ENCODE measurements at places on chromosomes 5 and 9. TPM values are rescaled to one million over a fixed set of nuclear protein-coding genes. Genes with fewer than 3 reads are reported as not detected.

GRCh38 chr5:34737731-34738130 lies 81.6 kb downstream of the RAI14 start:
- H3K4me3 ChIP-seq: no peak overlapping the region
- H3K27me3 ChIP-seq: no peaks in the 10 kb centered on the region
- no peak for DNase-seq

GRCh38 chr9:95458666-95459065 lies 58.1 kb downstream of the PTCH1 start:
- no peak for DNase-seq
- H3K27ac ChIP-seq: no peak overlapping the region

GRCh38 chr9:76944011-76944410 lies 38.1 kb upstream of the PRUNE2 start:
- H3K4me3 ChIP-seq: no peak overlapping the region
- no peak overlapping the region for H3K27ac ChIP-seq
- no peaks in the 10 kb centered on the region for H3K36me3 ChIP-seq
- no peaks in the 10 kb centered on the region for H3K27me3 ChIP-seq

DNA sequence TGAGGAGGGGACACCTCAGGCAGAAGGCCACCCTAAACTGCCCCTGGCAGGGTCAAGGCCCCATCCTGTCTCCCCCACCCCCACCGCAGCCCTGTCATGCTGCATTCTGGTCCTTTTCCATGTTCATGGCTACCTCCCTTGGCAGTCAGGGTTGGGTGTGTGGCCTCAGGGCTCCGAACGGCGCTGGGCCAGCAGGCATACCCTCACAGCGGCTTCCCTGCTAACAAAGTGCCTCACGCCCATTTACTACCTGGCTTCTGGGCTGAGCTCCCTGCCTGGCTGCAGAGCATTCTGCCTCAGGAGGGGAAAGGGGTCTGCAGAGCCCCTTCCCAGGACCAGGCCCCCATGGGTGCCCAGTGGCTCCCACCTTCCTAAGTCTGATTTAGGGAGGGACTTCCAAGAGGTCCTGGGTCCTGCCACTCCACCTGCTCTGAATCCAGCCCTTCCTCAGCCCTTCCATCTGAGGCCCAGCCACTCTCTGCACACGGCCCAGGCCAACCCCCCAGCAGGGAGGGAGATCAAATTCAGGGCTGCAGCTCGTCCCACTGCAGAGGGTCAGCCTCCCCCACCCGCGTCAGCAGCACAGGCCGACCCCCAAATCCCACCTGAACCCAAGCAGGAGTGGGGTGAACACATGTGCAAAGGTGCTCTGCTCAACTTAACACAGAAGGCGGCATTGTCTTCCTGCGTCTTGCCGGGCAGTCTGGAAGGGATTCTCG lies 115.9 kb upstream of the PHYKPL start:
- no peaks in the 10 kb centered on the region for H3K36me3 ChIP-seq
- no peak overlapping the region for H3K4me3 ChIP-seq
- no peak overlapping the region for H3K27ac ChIP-seq
- no peaks in the 10 kb centered on the region for H3K4me1 ChIP-seq

DNA sequence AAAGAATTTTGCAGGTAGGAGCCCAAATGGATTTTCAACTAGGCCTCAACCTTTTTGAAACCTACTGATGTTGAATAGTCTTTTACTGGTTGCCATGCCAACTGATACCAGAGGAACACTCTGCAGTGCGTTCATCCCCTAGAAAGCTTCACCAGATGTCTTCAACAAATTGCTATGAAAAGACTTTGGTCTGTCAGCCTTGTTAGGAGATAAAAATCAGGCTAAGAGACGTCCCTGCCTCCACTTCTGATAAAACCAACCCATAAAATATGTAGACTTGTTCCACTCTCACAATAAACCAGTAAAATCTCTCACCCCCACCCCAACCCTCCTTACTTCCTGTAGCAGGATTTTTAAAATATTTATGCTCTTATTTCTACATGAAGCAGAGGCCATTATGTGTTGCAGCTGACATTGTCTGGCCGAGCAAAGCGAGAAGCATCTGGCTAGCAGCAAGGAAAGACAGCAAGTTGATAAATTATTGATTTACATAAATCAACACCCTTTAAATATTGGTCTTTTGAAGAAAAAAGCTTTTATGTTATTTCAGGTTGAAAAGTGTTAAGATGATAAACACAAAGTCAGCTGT lies 428.7 kb downstream of the ISL1 start:
- no peaks in the 10 kb centered on the region for H3K36me3 ChIP-seq
- H3K4me1 ChIP-seq: no peaks in the 10 kb centered on the region
- H3K27me3 ChIP-seq: no peaks in the 10 kb centered on the region
- DNase-seq: no peak
- no peak overlapping the region for H3K4me3 ChIP-seq
- no peak overlapping the region for H3K27ac ChIP-seq

DNA sequence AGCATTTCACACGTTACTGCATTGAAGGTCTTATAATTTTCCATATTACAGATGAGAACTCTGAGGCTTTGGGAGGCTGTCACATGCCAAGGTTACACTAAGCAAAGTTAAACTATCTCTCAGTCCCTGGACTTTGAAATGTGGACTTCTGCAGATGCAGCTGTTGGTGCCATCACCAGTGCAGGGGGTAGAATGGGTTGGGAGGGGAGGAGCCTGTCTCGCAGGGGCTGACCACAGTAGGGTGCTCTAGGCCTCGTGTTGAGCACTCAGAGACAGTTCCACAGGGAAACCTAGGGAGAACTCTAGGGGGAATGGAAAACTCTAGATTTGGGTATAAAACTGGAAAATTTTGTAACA lies 220.9 kb downstream of the MAPKAP1 start:
- no peaks in the 10 kb centered on the region for H3K27me3 ChIP-seq
- no peak overlapping the region for H3K27ac ChIP-seq
- peaks cover 21% of the 10 kb centered on the region for H3K4me1 ChIP-seq
- H3K4me3 ChIP-seq: no peak overlapping the region

GRCh38 chr9:133975511-133975910 lies 16.6 kb downstream of the VAV2 start:
- peaks cover 20% of the 10 kb centered on the region for H3K4me1 ChIP-seq
- no peak overlapping the region for H3K27ac ChIP-seq

TRPM6 gene
- 1.5 TPM for total RNA-seq

DNA sequence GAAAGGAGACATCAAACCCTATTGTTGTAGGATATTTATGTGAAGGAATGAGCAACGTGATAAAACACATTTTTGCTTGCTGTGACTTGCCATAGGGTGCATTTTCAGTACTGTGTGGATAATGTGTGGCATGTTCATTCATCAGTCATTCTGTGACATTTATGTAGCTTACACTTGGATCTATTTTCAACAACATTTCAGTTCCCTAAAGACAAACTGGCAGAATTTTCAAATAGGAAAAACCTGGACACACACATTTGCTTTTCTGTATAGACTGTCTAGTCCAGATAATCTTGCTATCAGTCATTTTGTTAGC lies 127.7 kb downstream of the TMC1 start:
- H3K4me3 ChIP-seq: no peak overlapping the region
- no peaks in the 10 kb centered on the region for H3K27me3 ChIP-seq
- no peaks in the 10 kb centered on the region for H3K4me1 ChIP-seq
- DNase-seq: no peak
- H3K27ac ChIP-seq: no peak overlapping the region

PCDHGA10 gene
- 3.0 TPM for total RNA-seq

NR2F1-AS1 gene
- total RNA-seq: 19.9 TPM

DNA sequence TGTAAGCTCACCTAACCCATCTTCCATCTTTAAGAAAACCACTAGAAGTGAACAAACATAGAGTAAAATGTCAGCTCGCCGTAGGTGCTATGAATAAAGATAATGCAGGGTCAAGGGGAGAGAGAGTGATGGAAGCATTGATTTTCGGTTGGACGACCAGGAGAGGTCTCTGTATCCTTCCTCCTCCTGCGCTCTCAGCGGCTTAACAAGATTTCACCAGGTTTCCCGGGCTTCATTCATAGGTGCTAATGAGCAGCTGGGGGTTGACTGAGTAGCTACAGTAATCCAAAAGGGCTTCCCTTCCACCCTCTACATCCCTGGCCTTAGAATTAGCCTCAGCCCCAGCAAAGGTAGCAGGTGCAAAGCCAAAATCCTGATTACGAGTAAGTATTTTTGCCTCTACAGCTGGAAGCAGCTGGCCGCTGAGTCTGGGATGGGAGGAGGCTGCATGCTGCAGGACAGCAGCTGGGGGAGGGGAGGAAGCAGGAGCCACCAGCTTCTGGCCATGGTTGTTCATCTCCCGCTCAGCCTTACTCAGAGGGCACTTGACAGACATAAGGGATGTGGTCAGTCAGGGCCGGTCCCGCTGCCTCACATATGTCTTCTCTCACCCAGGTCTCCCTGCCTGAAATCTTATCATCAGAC lies 112.0 kb upstream of the IL12B start:
- no peak overlapping the region for H3K4me3 ChIP-seq
- H3K27me3 ChIP-seq: no peaks in the 10 kb centered on the region
- no peaks in the 10 kb centered on the region for H3K4me1 ChIP-seq
- H3K36me3 ChIP-seq: no peaks in the 10 kb centered on the region

CDH6 gene
- total RNA-seq: 2.4 TPM

LCN10 gene
- total RNA-seq: 3.0 TPM

PAEP gene
- total RNA-seq: not detected

- H3K36me3 ChIP-seq: no peaks in the 10 kb centered on the region
- DNase-seq: no peak
Measured at GRCh38 chr9:97855486-97855875, 2.5 kb downstream of the FOXE1 start.

- DNase-seq: no peak
- H3K27ac ChIP-seq: no peak overlapping the region
- no peaks in the 10 kb centered on the region for H3K36me3 ChIP-seq
- H3K4me3 ChIP-seq: no peak overlapping the region
- no peaks in the 10 kb centered on the region for H3K27me3 ChIP-seq
Measured at GRCh38 chr5:146731909-146732659, 146.5 kb downstream of the PPP2R2B start.

IL4 gene
- not detected for total RNA-seq

DDX4 gene
- not detected for total RNA-seq

DNA sequence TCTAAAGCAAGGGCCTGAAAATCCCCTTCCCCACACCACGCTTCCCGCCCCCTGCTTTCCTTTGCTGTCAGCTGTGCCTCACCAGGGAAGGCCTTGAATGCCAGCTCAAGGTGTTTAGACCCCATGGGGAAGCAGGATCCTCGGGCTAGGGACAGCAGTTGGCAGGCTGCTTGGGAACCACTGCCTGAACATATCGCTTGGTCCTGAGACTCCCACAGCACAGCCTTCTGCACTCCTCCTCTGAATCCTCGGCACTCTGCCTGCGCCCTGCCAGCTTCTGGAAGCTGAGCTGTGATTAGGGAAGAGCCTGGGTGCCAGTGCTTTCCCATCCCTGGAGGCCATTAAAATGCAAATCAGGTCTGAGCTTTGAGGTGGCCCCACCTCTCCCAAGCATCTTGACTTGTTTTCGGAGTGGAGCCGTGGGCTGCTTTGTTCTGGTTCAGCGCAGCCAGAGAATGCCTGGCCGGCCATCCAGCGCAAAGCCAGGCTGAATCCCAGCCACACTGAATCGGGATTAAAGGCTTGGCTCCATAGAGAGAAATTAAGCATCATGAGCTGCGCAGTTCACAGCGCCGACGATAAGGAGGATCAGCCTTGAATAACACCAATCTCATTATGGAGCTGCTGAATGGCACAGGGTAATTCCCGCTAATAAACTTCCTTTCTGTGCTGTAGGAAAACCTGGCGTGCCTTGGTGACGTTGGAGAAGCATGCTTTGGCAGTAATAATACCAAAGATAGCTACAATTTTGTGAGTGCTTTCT lies 40.0 kb downstream of the AMBP start:
- DNase-seq: no peak
- no peak overlapping the region for H3K27ac ChIP-seq
- peaks cover 17% of the 10 kb centered on the region for H3K36me3 ChIP-seq
- H3K4me1 ChIP-seq: no peaks in the 10 kb centered on the region
- no peaks in the 10 kb centered on the region for H3K27me3 ChIP-seq

RANBP17 gene
- 20.2 TPM for total RNA-seq

DNA sequence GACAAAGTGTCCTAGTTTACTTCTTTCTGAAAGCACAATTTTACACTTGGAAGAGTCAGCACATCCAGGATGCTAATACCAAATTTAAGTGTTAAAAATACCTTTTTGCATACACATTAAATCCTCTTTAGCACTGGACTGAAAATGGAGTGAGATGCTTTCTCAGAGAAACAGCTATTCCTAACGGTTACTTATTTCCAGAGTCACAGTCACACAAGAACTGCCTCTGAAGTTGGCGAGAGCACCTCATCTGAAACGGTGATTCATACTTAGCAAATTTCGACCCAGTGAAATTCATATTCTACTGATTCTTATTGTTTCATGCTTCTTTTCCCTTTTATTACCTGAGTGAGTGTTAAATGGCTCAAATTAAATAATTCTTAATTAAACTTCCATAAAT lies 12.2 kb downstream of the CDH18 start:
- no peak for DNase-seq
- H3K4me3 ChIP-seq: no peak overlapping the region
- H3K27ac ChIP-seq: no peak overlapping the region
- no peaks in the 10 kb centered on the region for H3K27me3 ChIP-seq
- no peaks in the 10 kb centered on the region for H3K36me3 ChIP-seq

- H3K27ac ChIP-seq: no peak overlapping the region
- H3K4me1 ChIP-seq: no peaks in the 10 kb centered on the region
- peaks cover 2% of the 10 kb centered on the region for H3K36me3 ChIP-seq
- no peak for DNase-seq
Measured at GRCh38 chr9:132694144-132694543, 23.9 kb downstream of the GTF3C4 start.

DNA sequence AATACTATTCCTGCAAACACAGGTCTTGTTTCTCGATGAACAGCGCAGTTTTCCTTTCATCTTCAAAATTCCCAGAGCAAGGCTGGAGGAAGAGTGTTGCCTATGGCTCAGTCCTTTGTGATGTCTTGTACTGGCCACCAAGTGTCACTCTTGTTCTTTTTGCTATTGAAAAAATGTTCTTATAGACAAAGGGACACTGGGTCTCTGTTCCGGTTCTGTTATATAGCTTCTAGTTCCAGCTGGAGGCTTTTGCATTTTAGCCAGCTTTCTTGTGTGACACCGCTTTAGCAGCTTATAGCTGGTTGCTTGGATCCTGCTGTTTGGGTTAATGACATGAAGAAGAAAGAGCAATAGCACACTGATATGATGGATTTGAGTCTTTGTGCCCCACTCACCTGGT lies 343.7 kb upstream of the KCNN2 start:
- H3K4me1 ChIP-seq: no peaks in the 10 kb centered on the region
- no peak overlapping the region for H3K27ac ChIP-seq
- H3K36me3 ChIP-seq: no peaks in the 10 kb centered on the region
- no peaks in the 10 kb centered on the region for H3K27me3 ChIP-seq
- no peak for DNase-seq
- no peak overlapping the region for H3K4me3 ChIP-seq

TMEM174 gene
- total RNA-seq: not detected
